Adrenal gland (tissue), 19 donors: ENCODE measurements at places on chromosomes 1 and 21. TPM values are rescaled to one million over a fixed set of nuclear protein-coding genes. Genes with fewer than 3 reads are reported as not detected.

The RPS6KA1 gene
- polyA plus RNA-seq, result 45.8 TPM

The EFNA4 gene
- polyA plus RNA-seq, result 12.1 TPM

The CFAP107 gene
- polyA plus RNA-seq, result not detected

The OR2L5 gene
- polyA plus RNA-seq, result not detected

The ZBTB8A gene
- 1.9 TPM for polyA plus RNA-seq

The OVAAL gene
- polyA plus RNA-seq, result not detected

The ANGPTL1 gene
- 8.3 TPM for polyA plus RNA-seq

The RAB25 gene
- polyA plus RNA-seq, result not detected

The UBASH3A gene
- polyA plus RNA-seq, result 0.44 TPM

The PTGFR gene
- 1.0 TPM for polyA plus RNA-seq

The CFHR3 gene
- polyA plus RNA-seq, result 0.59 TPM

The TBX15 gene
- polyA plus RNA-seq, result 0.27 TPM

The KLHDC7A gene
- polyA plus RNA-seq, result under 0.01 TPM

The SWT1 gene
- polyA plus RNA-seq, result 4.9 TPM

The KCNA2 gene
- 0.08 TPM for polyA plus RNA-seq

The HUNK gene
- 0.64 TPM for polyA plus RNA-seq

GRCh38 chr21:19684328-19684727 lies 1280.7 kb upstream of the TMPRSS15 start:
- no peak for DNase-seq

GRCh38 chr1:1199141-1199960 lies 7.0 kb downstream of the TNFRSF18 start:
- no peak for DNase-seq

GRCh38 chr1:2592672-2593071 lies 6.1 kb downstream of the PRXL2B start:
- no peak for DNase-seq

DNA sequence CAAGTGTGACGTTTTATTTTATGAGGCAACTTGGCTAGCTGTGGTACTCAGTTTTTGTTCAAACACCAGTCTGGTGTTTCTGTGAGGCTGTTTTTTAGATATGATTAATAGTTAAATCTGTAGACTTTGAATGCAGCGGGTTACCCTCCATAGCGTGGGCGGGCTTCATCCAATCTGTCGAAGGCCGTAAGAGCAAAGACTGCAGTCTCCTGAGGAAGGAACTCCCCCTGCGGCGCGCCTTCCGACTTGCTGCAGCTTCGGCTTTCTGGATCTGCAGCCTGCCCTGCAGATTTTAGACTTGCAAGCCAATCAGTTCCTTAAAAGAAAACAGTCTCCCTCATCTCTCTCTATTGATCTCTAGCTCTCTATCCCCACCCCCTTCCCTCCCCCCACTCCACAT lies 4.2 kb upstream of the ZNF496 start:
- DNase-seq, result peak; percentile 18

GRCh38 chr1:110233861-110234260 lies 23.7 kb downstream of the KCNC4 start:
- DNase-seq, result no peak

DNA sequence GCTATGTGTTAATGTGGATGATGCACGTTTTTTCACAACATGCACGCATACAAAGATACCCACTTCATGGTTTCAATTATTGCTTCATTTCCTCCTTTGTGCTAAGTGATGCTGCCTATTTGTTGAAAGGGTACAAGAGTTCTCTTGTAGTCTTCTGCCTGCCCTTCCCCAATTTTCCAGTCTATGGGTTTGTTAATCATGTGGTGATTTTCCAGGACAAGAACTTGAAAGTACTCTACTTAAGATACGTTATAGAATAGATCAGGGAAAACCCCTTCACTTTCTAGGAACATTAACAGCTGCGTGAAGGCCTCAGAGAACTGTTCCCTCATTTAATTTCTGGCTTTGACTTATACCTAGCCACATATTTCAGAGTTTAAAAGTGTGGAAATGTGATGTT lies 52.1 kb upstream of the SLC44A3 start:
- no peak for DNase-seq

DNA sequence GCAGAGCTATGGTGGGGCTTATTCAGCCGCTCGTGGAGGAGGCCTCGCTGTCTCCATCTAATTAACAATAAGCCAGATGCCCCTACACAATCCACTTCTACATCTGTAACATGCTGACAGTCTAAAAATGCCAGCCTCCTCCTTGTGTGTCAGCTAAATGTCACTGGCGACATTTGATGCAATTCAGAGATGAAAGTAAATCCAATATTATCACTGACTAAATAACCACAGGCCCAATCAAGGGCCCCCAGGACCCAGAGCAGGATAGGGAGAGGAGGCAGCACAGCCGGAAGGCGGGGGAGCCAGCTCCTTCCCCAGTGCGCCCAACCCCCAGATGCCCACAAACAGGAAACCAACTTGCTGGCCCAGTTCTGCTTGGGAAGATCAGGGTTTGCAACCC lies 76.6 kb downstream of the DMRTA2 start:
- no peak for DNase-seq

DNA sequence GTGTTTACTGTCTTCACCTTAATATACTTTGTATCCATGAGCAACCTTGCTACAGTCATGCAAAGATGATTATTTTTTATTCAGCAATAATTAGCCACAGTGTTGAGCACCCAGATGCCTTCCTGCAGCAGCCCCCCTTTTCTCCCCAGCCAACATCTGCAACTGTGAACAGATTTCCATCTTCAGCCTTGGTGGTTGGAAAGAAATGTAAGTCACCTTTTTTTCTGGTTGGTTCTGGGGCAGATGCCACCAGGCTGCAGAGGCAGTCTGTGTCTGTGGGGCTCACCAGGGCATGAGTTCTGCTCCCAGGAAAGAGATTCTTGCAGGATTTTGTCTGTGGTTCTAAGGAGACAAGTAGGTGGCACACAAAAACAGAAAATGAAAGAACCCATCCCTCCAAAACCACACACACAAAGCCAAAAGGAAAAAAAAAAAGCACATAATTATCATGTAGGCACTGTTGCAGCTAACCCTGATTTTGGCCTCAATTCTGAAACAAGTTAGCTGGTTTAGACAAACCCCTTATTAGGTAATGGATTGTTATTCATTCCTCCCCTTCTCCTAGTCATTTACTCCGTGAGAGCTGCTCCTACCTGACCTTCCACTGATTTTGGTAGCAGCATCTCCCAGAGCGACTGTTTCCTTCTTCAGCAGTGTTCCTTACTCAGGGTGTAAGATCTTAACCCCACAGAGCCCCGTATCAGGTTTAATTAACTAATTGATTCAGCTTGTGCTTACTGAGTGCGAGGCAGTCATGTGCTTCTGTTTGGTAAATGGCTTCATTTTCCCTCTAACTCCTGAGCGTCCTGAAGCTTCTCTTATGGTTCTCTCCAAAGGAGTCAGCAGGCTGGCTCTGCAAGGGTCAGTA lies 36.5 kb downstream of the GALNT2 start:
- no peak for DNase-seq

DNA sequence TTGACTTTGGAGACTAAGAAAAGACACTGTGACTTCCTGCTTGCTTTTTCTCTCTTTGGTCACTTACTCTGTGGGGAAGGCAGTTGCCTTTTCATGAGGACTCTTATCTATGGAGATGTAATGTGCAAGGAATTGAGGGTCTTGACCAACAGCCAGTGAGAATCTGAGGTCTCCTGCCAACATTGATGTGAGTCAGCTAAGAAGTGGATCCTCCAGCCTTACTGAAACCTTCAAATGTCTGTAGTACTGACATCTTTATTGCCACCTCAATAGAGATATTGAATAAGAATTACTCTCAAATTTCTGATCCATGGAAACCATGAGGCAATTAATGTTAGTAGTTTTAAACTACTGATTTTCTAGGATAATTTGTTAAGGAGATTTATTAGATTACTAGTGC lies 598.4 kb downstream of the ADGRL2 start:
- no peak for DNase-seq

GRCh38 chr1:193404236-193404635 lies 217.8 kb upstream of the B3GALT2 start:
- no peak for DNase-seq

DNA sequence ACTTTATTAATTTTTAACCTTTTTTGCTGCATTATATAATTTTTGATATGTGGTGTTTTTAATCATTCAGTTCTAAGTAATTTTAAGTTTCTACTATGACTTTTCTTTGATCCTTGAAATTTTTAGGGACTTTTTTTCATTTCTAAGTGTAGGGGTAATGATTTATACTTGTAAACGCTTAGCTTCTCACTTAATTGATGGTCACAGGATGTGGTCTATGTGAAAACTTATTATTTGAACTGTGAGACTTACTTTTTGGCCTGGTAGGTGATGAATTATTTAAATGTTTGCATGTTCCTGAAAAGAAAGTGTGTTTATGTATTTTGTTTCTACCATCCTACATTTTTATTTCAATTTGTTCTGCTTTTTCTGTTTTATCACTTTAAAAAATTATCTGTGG lies 17.2 kb downstream of the ALPL start:
- no peak for DNase-seq

- DNase-seq, result no peak
Measured at GRCh38 chr1:174200746-174201145, 41.4 kb downstream of the RABGAP1L start.

DNA sequence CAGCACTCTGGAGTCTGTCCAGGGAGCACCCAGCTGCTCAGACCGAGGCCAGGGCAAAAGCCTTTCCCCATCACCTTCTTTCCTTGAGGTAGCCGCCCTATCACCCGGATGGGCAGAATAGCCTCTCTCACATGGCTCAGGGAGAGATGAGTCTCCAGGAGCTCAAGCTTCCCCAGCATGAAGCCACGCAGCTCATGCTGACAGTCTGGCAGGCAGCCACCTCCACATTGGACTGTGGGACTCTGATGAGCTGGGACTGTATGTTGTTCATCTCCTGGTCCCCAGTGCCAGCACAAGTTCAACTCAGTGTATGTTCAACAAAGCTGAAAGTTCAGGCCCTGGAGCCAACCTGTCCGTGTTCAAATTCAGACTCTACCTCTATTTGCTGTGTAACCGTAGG lies 75.2 kb upstream of the ZC3H12A start:
- no peak for DNase-seq

DNA sequence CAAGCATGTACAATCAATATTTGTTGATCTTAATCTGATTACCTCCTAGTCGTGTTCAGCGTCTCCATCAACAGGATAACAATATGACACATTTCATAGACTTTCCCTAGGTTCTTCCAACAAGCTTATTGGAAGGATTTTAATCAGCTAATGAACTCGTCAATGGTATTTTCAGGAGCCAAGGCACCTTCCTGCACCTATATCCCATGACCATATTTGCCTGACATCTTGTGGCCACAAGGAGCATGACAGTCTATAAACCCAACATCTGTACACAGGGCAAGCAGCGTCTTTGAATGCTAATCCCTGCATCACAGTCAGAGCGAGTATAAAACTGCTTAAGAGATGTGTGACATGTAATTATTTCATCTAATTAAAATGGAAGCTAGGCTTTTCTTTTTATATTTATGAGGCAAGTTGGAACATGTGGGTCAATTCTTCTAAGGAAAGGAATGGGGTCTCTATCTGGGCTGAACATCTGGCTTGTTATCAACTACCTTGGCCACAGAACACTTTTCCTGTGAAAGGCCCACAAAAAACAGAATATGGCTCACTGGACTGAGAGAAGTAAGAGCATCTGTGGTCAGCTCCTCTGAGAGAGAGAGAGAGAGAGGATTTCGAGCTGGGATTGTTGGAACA lies 388.8 kb downstream of the NTNG1 start:
- DNase-seq, result peak; percentile 12

GRCh38 chr1:171220581-171221054 lies 27.7 kb upstream of the FMO1 start:
- DNase-seq, result no peak

- DNase-seq, result no peak
Measured at GRCh38 chr1:160116283-160117147, 956 bp downstream of the ATP1A2 start.

GRCh38 chr1:234748713-234749112 lies 138.7 kb upstream of the IRF2BP2 start:
- no peak for DNase-seq

DNA sequence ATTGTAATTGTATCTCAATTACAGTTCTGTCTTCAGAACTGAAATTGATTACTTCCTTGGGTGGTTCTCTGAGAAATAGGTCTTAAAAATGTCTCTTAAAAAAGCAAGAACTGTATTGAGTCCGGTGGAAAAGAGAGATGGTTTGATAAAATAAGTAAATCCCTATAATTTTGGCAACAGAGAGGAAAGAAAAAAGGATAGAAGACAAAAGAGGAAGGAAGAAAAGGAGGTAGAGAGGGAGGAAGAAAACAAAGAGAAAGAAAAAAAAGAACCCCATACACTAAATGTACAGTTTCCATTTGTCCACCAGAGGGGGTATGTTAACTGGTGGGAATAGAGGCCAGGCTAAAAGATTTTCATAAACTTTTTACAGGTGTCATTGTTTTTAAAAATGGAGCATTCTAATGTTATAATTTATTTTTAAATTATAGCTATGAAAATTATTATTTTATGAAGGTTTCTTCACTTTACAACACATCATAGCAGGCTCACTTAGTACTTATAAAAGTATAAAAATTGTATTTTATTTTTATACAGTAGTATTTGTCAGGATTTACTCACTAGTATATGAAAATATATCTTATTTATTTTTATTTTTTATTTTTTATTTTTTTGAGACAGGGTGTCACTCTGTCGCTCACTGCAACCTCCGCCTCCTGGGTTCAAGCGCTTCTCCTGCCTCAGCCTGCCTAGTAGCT lies 2.1 kb upstream of the UBE2T start:
- DNase-seq, result no peak

- no peak for DNase-seq
Measured at GRCh38 chr1:223708651-223709268, 3.6 kb upstream of the CAPN2 start.

- no peak for DNase-seq
Measured at GRCh38 chr21:34688145-34688544, 19.4 kb downstream of the CLIC6 start.

DNA sequence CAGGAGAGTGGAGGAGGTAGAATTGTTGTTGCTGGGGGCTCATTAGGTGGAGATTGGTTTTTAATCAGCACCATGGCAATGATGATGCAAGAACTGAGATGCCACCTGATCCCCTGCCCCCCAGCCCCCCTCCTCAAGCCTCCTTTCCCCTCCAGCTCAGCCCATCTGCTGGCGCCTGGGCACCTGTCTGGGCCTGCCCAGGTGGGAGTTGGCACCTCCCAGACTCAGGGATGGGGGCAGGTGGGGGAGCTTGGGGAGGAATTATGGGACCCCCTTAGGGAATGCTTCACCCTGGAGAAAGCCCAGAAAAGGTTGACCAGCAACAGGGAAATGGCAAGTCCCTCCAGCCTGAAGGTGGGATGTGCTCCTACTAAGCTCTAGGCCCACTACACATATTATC lies 1.5 kb upstream of the NHLH1 start:
- DNase-seq, result no peak
